Activated CD4-positive, CD25-positive, alpha-beta regulatory T cell treated with anti-CD3 and anti-CD28 coated beads, Interleukin-2, amount 50 U/mL, for 72 hours (primary cell): ENCODE measurements at places on chromosomes 1 and 21.

DNA sequence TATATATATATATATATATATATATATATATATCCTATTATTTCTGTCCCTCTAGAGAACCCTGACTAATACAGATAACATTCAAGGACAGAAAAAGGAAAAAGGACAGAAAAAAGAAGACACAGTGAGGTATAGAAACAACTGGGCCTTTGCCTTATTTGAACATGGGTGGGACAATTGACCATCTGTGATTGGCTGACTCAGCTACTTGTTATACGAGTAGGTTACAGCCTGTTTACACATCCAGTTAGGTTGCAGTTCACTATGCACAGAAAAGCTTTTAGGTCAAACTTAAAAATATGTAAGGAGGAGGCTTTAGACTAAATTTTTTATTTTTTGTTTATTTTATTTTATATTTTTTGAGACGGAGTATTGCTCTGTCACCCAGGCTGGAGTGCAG, 39.8 kb upstream of the RGS8 start:
- DNase-seq, result no peak

DNA sequence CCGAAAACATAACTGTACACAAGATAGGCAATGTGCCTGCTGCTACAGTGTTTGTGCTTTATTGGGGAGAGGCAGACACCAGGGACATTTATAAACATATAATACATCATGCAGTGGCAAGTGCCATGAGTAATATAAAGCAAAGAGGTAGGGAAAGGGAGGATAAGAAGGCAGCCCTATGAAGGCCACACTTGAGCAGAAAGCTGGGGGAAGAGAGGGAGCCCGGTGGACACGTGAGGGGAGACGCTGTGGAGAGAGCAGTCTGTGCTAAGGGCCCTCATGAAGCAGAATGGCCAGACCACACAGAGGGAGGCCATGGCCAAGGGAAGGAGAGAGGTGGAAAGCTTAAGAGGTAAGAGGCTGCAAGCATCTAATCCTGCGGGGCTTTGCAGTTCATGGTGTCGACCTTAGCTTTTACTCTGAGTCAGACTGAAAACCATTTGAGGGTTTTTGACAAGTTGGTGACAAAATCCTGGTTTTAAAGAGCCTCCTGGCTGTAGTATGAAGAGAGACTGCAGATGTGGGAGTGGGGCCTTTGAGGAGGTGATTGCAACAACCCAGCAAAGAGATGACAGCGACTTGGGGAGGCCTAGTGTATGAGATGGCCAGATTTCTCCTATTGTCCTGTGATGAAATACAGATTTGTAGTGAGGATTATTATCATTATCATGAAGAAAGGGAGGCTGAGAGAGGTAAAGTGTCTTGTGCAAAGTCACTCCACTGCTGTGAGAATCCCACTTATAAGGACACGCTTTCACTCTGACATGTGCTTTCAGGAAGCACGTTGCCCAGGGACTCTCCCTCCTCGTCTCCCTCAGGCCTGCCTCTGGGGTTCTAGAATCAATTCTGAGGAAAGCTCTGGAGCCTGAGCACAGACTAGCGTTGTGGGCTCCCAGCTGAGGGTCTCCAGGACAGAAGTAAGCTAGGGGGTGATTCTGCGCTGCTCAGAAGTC, 192.9 kb downstream of the RHOU start:
- DNase-seq, result no peak

DNA sequence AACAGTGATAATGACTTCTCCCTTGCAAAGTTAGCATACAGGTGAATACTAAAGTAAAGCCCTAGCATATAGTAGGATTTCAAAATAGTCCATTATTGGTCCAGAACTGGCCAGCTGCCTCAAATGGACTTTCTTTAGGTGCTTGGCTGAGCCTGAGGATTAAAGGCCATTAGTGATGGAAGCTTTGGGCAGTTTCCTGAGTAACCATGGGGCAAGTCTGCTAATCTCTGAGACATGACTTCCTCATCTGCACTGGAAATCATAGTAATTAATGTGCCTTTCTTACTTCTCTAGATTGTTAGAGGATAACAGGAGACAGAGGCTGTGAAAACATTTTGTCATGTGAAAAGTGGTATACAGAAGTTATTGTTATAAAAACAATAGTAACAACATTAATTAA, 156.5 kb upstream of the UBE2U start:
- no peak for DNase-seq

DNA sequence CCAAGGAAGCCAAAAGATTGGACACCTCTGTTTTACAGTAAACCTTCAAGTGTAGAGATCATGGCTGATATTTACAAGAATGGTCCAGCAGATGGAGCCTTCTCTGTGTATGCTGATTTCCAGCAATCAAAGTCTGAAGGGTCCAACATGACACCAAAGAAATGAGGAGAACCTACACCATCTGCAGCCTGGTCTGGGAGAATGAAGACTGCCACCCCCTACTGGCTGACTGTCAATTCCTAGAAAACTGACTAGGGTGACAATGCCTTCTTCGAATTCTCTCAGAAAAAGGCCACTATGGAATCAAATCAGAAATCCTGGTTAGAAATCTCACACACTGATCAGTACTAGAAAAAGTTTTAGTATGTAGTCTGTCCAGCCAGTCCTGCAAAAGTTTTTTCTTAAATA, 83.3 kb downstream of the CDC42BPA start:
- no peak for DNase-seq

GRCh38 chr1:116861137-116861536, 48.6 kb upstream of the PTGFRN start:
- DNase-seq, result no peak

GRCh38 chr1:77230051-77230450, 10.8 kb upstream of the PIGK start:
- DNase-seq, result no peak

DNA sequence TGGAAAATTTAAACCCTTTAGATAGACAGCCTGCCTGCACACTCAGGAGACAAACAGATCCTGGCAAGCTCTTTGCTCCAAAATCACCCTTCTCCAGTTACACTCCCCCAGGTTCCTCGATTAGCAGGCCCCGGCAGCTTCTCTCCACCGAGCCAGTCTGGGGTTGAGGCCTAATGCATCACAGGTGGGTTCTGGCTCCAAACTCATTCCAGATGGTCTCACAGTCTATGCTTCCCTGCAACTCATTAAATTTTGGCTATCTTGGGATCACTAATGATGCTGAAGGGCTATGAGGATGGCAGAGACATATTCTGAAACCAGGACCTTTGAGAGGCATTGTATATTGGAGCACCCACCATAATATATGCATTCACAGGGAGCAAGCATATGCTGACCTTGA, 559.8 kb upstream of the USP24 start:
- DNase-seq, result no peak

- no peak for DNase-seq
These were observed 8.1 kb downstream of the SNX7 start for GRCh38 chr1:98669355-98670296.

- no peak for DNase-seq
These were observed 6.2 kb downstream of the DDI2 start for GRCh38 chr1:15623435-15623834.

DNA sequence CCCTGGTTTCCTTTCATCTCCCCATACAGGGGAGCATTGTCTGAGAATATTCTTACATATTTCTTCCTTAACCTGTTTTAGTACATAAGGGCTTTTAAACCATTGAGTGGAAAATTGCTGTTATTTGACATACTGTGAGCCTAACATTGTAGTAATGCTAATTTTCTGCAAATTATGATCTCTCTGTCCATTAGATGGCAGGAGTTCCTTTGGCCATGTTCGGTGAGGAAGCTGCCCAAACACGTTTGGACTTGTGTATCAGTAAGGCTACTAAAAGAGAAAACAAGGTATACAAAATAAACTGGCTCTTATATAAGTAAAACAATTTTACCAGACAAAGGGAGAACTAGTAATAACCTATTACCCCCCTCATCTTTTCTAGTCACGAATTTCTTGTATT, 29.2 kb downstream of the CDC7 start:
- no peak for DNase-seq

GRCh38 chr21:34576041-34576511, 38.8 kb downstream of the RCAN1 start:
- no peak for DNase-seq

DNA sequence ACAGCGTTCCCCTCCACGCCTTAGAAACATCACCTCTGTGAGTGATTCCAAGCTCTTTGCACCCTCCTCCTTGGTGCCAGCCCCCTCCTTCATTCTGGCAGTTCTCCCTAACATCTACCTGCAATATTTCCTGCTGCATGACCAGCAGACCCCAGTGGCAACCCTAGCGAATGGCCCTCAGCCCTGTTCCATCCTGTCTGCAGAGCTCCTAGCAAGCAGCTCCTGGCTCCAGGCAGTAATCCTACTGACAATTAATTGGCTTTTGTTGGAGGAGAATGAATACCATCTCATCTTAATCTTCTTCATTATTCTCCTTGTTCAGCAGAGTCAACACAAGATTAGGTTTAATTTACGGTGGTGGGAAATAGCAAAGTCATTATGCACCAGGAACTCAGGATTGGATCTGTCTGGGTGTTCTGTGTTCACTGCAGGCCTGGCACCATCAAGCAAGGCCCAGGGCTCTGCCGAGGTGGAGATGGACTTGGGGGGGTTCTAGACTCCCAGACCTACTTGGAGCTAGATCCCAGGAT, 12.4 kb downstream of the FBXO2 start:
- no peak for DNase-seq

GRCh38 chr1:25634066-25634465, 17.5 kb downstream of the MAN1C1 start:
- no peak for DNase-seq

DNA sequence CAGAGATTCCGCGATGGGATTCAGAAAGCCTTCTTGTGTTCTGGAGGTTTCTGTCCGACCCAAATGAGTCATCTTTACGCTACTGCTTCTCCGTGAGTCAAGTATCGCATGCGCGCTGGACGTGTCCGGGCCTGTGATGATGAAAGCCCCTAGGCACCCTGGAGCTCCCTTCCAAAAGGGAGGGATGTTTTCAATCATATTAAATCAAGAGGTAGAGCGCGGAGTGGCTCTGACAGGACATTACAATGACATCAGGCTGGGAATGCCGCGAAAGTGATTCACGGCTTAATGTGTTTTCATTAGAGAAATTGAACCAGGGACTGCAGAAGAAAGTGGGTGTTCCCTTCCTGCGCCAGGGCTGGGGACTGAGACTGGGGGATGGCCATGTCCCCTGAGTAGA, 48.5 kb downstream of the AJAP1 start:
- no peak for DNase-seq

- peak; percentile 59 for DNase-seq
These were observed at the start of gene CSF1 for GRCh38 chr1:109910123-109910962. Gene CSF1, plus strand, starts transcription at chr1:109910849. Its CDS starts 175 bp downstream, at chr1:109911024.

- DNase-seq, result no peak
These were observed 36.5 kb downstream of the TSEN15 start for GRCh38 chr1:184088037-184088436.

- DNase-seq, result no peak
These were observed 46.1 kb downstream of the HS2ST1 start for GRCh38 chr1:86960548-86960947.

- no peak for DNase-seq
These were observed 9.5 kb downstream of the RNU1-2 start for GRCh38 chr1:16905110-16905867.
